SK-MEL-5 (cell line): ENCODE measurements at places on chromosomes 1 and 21.

GRCh38 chr21:41501919-41502318 is 6.0 kb downstream of the TMPRSS2 start:
- DNase-seq, result peak; percentile 4

DNA sequence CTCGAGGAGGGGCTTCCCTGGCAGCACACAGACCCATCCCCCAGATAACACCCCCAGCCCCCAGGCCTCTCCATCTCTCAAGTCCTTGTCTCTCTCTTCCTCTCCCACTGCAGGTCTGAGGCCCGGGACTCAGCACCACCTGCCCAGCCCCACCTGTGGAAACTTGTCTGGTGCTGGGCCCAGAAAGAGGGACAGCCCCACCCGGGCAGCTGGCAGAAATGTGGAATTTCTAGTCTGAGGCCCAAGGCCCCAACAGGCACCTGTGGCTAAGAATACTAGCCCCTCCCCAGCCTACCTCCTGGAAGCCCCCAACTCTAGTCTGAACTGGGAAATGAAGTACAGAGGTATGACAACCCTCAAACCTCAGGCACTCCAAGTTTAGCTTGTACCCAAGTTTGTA is 15.4 kb downstream of the TTC39A start:
- DNase-seq, result no peak

DNA sequence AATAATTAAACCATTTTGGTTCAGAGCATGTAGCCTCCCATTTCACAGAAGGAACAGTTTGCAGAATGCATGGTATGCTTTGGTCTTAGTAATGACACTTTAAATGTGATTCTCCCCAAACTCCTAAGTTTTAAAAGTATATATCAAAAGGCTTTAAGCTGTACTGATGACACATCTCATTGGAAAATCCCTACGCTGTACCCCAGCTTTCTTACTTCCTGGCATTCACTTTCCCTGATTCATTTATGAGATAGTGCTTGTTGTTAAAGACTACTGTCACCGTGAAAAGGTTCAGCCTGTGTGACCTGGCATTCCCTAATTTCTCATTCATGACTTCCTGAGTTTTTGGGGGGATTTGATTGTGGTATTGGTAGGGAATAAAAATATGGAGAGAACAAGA is 53.4 kb downstream of the MPZL1 start:
- DNase-seq, result no peak

DNA sequence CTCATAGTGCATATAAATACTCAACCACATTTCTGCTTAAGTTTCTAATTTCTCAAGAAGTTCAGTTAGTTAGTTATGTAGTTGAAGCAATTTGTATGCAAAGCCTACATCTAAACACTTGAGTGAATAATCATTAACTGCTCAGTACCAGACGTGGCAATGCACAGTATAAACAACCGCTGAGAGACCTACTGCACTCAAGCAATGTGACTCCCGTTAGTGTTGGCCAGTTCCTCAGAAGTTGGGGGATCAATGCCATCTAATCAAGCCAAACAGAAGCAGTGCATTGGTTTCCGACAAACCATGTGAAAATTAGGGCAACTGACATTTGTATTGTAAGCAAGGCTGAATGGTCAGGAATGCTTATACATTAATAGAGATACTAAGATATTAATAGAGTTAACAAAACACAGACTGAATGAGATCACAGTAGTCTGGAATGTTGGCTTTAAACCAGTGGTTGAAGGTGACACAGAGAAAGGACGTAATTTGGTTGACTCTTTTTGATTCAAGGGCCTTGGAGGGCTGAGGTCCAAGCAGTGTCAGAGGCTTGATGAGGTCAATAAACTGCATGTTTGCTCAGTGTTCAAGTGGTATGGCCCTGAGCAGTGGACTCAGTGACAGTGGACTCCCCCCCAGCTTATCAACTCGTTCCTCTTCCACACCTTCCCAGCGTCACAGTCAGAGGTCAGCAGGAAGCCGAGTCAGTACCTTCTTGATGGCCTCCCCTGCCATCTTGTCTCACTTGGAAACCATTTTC is 255.5 kb downstream of the CTH start:
- DNase-seq, result no peak

DNA sequence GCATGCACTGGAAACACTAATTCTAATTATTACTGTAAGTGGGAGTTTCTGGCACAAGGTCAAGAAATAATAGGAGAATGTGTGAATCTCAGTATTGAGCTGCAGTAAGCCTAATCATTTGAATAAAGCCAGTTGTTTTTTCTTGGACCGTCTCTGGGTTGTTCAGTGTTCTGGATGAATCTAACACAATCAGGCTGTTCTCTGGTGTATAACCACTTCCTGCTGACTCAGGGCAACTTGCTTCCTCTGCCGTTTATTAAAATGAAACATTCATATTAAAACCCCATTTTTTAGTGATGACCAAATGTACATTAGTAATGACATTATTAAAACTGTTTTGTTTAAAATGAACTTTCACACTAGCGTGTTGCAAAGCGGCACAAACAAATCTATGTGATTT is 273.1 kb upstream of the SNX7 start:
- DNase-seq, result peak; percentile 83

- no peak for DNase-seq
Observed at GRCh38 chr1:180231936-180232335, 1.9 kb downstream of the LHX4 start.
